ENCODE measurements at places on chromosomes 6 and 20.

DNA sequence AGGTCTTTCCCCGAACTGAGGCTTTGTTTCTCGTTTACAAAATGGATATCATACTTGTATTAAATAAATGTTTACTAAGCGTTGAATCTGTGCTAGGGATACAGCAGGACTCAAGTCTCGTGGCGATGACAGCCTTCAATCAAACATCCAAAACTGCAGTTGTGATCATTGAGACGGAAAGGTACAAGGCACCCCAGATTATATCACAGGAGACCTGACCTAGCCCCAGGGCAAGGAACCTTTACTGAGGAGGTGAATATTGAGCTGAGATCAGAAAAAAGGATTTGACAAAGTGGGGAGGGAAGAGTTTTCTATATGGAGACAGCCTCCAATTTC lies 476 bp downstream of the AAR2 start:
- DNase-seq = no peak

- peak; percentile 37 for DNase-seq
Observed at GRCh38 chr20:41170386-41171105, 33.2 kb downstream of the PLCG1 start.

GRCh38 chr6:6246544-6246943 lies 73.9 kb downstream of the F13A1 start:
- no peak for DNase-seq

DNA sequence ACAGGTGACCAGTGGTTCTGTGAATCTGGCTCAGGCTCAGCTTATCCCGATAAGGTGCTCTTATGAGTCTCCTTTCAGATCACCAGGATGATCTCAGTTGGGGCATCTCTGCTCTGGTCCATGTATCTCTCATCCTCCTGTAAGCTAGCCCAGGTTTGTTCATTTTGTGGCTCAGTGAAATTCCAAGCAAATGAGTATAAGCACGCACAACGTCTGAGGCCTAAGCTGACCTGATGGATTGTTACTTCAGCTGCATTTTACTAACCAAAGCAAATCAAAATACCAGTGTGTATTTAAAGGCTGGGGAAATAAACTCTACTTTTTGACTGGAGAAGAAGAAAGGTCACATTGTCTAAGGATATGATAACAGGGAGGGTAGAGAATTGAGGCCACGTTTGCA lies 551.0 kb upstream of the BTBD3 start:
- DNase-seq = no peak

Data from activated effector memory CD4-positive, alpha-beta T cell treated with anti-CD3 and anti-CD28 coated beads, Interleukin-2, amount 50 U/mL, for 16 hours (primary cell).